Testis (tissue), 5 donors: ENCODE measurements at places on chromosomes 16 and 17. TPM values are rescaled to one million over a fixed set of nuclear protein-coding genes. Genes with fewer than 3 reads are reported as not detected.

AATK gene
- 5.6 TPM for total RNA-seq

GRCh38 chr17:43846963-43847371, at the start of gene CD300LG:
TSS of gene CD300LG (plus strand) at chr17:43847176. CDS start at chr17:43847217, 41 bp downstream.
- peak within 1 kb of the TSS; percentile 38 for H3K4me3 ChIP-seq
- peaks cover 26% of the 10 kb centered on the region for H3K4me1 ChIP-seq
- peak; percentile 80 for DNase-seq

- DNase-seq: no peak
- peaks cover 15% of the 10 kb centered on the region for H3K4me1 ChIP-seq
Observed at GRCh38 chr16:27322858-27323780, 9.3 kb downstream of the IL4R start.

DNA sequence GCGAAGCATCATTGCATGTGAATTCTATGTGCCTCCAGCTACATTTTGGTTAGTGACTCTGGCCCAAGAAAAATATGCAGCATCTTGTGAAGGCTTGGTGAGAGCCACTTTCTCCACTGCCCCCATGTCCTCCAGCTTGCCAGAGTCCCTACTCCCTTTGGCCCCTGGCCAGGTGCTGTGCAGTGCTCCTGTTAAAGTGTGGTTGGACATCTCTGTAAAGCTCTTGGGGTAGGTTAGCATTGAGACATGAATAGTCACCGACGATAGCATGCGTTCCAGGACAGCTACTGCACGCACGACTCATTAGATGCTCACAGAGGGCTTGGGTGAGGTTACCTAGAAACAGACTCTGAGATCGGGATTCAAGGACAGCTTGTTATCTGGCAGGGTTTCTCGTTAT, 48.6 kb downstream of the FOXL1 start:
- H3K4me3 ChIP-seq: no peak overlapping the region
- H3K27ac ChIP-seq: no peak overlapping the region
- H3K27me3 ChIP-seq: no peaks in the 10 kb centered on the region
- no peaks in the 10 kb centered on the region for H3K4me1 ChIP-seq
- no peaks in the 10 kb centered on the region for H3K36me3 ChIP-seq

- DNase-seq: no peak
- H3K36me3 ChIP-seq: no peaks in the 10 kb centered on the region
- H3K4me1 ChIP-seq: peaks cover 14% of the 10 kb centered on the region
- H3K27me3 ChIP-seq: no peaks in the 10 kb centered on the region
- H3K27ac ChIP-seq: no peak overlapping the region
Observed at GRCh38 chr16:19809121-19809635, 75.5 kb downstream of the GPRC5B start.

C16orf92 gene
- total RNA-seq: 91.3 TPM

DNA sequence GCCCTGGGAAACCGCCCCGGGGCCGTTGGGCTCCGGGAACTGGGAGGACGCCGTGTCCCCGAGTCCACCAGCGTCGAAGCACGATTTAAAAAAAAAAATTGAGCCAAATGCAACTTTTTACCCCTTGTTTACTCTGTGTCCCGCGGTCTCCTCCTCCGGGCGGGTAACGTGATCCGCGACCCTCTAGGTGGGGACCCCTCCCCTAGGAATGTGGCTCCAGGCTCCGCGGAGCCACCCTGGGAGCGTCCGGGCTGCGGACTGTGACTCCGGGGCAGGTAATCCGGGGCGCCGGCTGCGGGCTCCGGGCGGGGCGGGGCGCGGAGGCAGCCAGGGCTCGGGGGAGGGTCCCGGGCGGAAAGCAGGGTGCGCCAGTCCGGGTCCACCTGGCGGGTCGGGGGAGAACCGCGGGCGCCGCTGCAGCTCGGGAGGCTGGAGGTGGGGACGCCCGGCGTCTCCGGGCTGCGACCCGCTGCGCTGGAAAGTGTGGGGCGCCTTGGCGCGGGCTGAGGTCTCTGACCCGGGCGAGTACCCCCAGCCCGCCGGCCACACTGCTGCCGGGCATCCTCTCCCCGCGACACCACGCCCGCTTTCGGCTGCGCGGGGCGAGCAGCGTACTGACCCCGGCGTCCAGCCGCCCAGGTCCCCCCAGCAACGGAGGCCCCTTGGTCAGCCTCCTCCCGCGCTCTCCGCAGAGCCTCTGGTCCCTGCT, 852 bp upstream of the HELZ start:
- peaks cover 12% of the 10 kb centered on the region for H3K4me1 ChIP-seq
- peak; percentile 26 for DNase-seq
- peak overlapping the region; percentile 95 for H3K4me3 ChIP-seq
- peak overlapping the region; percentile 94 for H3K27ac ChIP-seq

GRCh38 chr16:66457888-66458287, 30.8 kb downstream of the BEAN1 start:
- no peak overlapping the region for H3K27ac ChIP-seq
- H3K27me3 ChIP-seq: no peaks in the 10 kb centered on the region
- no peak for DNase-seq
- no peaks in the 10 kb centered on the region for H3K36me3 ChIP-seq

- DNase-seq: no peak
- H3K4me3 ChIP-seq: no peak overlapping the region
- no peaks in the 10 kb centered on the region for H3K27me3 ChIP-seq
- no peaks in the 10 kb centered on the region for H3K4me1 ChIP-seq
Observed at GRCh38 chr17:48989100-48989499, 8.1 kb upstream of the IGF2BP1 start.

ICAM2 gene
- total RNA-seq: 5.2 TPM

ABHD15 gene
- 5.7 TPM for total RNA-seq

GRCh38 chr16:49443576-49443975, 70.0 kb downstream of the C16orf78 start:
- no peak for DNase-seq
- H3K36me3 ChIP-seq: no peaks in the 10 kb centered on the region
- H3K27me3 ChIP-seq: no peaks in the 10 kb centered on the region

GRCh38 chr16:1494129-1494640, 1.0 kb downstream of the TELO2 start:
- DNase-seq: peak; percentile 79
- no peaks in the 10 kb centered on the region for H3K36me3 ChIP-seq
- no peak overlapping the region for H3K27ac ChIP-seq
- no peaks in the 10 kb centered on the region for H3K27me3 ChIP-seq

DNA sequence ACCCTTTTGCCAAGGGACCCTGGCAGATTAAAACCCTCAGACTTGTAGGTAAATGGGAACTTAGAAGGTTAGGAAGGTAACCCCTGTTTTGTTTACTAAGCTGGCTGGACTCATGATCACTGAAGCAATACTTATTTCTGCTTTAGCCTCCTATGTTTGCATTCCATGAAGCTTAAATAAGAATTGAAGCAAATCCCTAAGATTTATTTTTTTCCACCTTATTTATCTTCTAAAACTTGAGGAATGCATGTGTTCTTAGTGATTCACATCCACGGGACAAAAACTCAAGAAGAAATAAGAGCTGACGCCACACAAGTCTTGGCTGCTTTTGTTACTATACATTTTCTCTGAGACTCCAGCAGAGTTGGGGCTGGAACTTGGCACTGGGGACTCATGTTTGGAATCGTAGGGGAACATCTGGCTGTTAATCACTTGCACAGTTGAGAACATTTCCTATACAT, 35.5 kb downstream of the CLUAP1 start:
- H3K4me3 ChIP-seq: no peak overlapping the region
- no peaks in the 10 kb centered on the region for H3K36me3 ChIP-seq
- H3K27me3 ChIP-seq: no peaks in the 10 kb centered on the region
- no peaks in the 10 kb centered on the region for H3K4me1 ChIP-seq

DNA sequence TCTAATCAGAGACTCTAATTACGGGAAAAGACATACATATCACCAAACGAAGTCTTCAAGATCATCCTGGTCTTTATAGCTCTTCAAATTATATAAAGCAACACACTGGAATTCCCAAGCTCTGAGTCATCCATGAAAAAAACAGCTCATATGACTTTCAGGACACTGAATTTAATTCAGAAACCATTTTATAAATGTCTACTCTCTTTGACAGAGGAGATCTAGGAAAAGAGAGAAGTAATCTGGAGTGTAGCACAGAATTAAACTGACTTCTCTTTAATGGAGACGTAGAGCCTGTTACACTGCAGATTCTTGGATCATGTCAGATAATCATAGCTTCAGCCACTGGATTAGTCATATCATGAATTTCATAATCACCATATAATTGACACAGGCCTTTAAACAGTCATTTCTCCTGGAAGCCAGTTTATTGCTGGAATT, 86.8 kb upstream of the WSB1 start:
- no peaks in the 10 kb centered on the region for H3K4me1 ChIP-seq
- DNase-seq: no peak
- no peaks in the 10 kb centered on the region for H3K27me3 ChIP-seq

DNA sequence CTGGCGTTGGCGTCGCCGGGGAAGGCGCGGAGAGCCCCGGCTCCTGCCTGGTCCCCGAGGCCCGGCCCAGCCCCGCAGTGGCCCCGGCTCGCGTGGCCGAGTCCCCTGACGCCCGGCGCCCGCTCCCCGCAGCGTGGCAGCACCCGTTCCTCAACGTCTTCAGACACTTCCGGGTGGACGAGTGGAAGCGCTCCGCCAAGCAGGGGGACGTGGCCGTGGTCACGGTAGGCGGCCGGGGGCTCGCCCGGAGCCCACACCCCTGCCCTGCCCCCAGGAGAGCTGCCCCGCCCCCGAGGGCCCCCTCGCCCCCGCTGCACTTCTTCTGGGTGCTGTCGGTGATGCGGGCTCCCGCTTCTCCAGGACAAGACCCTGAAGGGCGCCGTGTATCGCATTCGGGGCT, 466 bp downstream of the WDR90 start:
- H3K4me3 ChIP-seq: peak overlapping the region; percentile 71
- H3K27ac ChIP-seq: peak overlapping the region; percentile 89
- no peaks in the 10 kb centered on the region for H3K27me3 ChIP-seq
- H3K36me3 ChIP-seq: no peaks in the 10 kb centered on the region
- H3K4me1 ChIP-seq: peaks cover 19% of the 10 kb centered on the region
- DNase-seq: no peak

DNA sequence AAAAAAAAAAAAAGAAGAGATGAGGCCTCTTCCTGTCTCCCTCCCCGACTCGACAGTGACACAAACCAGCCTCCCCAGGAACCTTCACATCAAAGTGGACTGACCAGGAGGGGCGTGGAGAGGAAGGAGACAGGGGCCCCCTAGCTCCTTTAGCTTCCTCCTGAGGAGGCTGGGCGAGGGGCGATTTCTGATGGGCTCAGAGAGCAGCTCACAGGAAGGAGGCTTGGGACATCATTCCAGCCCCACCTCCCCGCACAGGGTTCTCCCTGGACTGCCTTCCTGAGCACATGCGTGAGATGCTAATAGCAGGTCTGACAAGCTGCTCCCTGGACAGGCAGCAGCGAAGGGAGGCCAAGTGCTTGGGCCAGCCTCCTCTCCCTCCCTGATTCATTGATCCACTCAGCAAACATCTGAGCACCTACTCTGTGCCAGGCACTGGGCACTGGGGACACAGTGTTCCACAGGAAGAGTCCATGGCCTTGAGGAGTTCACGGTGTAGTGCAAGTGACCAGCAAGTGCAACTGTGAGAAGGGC, 14.4 kb upstream of the DOK4 start:
- no peaks in the 10 kb centered on the region for H3K27me3 ChIP-seq
- H3K27ac ChIP-seq: no peak overlapping the region
- H3K4me3 ChIP-seq: no peak overlapping the region
- H3K4me1 ChIP-seq: peaks cover 13% of the 10 kb centered on the region

DNA sequence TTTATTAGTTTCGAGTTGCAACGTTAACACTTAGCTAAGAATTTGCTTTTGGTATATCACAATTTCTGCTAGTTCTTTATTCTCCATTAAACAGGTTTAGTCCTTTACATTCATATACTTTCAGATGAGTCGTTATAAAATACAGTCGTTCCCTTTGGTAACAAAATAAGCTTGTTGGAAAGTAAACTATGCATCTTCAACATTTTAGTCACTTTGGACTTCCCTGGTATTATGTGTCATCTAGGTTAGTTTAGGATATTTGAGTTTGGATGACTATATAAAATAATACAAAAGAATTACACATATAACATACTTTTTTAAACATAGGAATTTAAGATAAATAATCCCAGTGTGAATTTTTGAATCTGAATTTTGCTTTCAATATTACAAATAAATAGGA, 351.5 kb downstream of the BCAS3 start:
- DNase-seq: no peak
- H3K36me3 ChIP-seq: no peaks in the 10 kb centered on the region
- H3K27me3 ChIP-seq: no peaks in the 10 kb centered on the region

DNA sequence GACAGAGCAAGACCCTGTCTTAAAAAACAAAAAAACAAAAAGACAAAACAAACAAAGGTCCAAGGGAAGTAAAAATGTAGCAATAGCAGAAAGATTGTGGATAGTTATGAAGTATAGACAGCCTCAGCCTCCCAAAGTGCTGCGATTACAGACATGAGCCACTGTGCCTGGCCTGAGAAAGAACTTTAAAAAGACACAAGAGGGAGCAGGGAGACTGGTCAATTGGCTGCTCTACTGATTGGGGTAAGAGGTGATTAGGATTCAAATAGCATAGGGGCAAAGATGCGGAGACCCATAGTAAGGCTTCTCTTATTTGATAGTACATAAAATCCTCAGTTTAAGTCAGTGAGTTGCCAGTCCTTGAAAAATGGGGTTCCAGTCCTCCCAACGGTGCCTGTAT, 518.2 kb upstream of the GOT2 start:
- no peaks in the 10 kb centered on the region for H3K36me3 ChIP-seq
- H3K4me1 ChIP-seq: no peaks in the 10 kb centered on the region
- H3K27ac ChIP-seq: no peak overlapping the region
- no peak for DNase-seq
- H3K4me3 ChIP-seq: no peak overlapping the region

DNA sequence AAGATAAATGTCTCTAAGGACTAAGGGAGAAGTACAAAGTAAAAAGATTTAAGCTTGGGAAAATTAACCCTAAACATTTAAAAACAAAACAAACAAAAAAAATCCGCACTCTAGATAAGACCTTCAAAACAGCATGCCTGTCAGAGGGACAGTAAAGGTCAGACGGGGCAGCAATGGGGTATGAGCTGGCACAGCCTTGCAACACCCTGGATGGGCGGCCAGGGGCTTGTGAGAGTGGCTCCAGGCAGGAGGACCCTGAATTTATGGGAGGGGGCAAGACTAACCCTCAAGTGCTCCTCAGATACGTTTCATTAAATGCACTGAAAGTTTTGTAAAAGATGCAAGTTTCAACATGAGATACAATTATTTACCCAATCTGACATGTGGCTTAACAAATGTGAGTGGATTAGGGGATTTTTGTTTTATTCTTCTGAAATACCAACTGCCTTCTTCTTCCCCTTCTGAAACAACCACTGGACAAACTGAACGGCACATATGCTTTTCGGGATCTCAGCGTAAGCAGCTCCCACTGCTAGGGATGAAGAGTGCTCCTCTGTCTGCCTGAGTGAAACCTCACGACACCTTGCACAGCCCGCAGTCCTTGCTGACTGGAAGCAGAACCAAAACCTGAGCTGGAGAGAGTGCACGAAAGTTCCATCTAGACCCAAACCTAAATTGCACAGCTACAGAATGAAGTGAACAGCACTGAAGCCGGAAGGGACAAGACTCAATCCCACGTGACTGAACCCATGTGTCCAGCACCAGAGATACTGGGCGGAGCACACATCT, 128.4 kb downstream of the ANKRD11 start:
- no peaks in the 10 kb centered on the region for H3K27me3 ChIP-seq
- no peak overlapping the region for H3K4me3 ChIP-seq
- peaks cover 43% of the 10 kb centered on the region for H3K4me1 ChIP-seq
- no peaks in the 10 kb centered on the region for H3K36me3 ChIP-seq

CASKIN1 gene
- 6.4 TPM for total RNA-seq

- no peak for DNase-seq
- H3K27me3 ChIP-seq: no peaks in the 10 kb centered on the region
- no peak overlapping the region for H3K27ac ChIP-seq
- H3K36me3 ChIP-seq: no peaks in the 10 kb centered on the region
Observed at GRCh38 chr16:66260522-66261254, 105.8 kb upstream of the CDH5 start.

- no peaks in the 10 kb centered on the region for H3K27me3 ChIP-seq
- peaks cover 20% of the 10 kb centered on the region for H3K4me1 ChIP-seq
- H3K27ac ChIP-seq: no peak overlapping the region
- DNase-seq: no peak
Observed at GRCh38 chr16:14485811-14486519, 144.1 kb downstream of the PARN start.
